ENCODE measurements at places on chromosomes 12 and 14.

- no peak for DNase-seq
Observed at GRCh38 chr12:128531170-128531569, 264.2 kb downstream of the TMEM132C start.

DNA sequence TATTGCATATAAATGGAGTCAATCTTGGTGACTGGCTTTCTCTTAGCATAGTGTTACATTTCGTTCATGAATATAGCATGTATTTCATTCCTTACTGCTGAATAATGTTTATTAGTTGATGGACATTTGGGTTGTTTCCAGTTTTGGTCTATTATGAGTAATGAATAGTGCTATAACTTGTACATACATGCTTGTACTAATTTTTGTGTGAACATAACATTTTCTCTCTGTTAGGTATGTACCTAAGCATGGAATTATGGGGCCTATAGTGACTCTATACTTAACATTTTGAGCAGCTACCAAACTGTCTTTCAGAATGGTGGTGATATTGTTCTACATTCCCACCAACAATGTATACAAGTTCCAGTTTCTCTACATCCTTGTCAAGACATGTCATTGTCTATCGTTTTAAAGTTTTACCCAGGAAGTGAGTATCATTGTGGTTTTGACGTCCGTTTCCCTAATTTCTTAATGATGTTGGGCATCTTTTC lies 23.1 kb downstream of the ATP2A2 start:
- no peak for DNase-seq

DNA sequence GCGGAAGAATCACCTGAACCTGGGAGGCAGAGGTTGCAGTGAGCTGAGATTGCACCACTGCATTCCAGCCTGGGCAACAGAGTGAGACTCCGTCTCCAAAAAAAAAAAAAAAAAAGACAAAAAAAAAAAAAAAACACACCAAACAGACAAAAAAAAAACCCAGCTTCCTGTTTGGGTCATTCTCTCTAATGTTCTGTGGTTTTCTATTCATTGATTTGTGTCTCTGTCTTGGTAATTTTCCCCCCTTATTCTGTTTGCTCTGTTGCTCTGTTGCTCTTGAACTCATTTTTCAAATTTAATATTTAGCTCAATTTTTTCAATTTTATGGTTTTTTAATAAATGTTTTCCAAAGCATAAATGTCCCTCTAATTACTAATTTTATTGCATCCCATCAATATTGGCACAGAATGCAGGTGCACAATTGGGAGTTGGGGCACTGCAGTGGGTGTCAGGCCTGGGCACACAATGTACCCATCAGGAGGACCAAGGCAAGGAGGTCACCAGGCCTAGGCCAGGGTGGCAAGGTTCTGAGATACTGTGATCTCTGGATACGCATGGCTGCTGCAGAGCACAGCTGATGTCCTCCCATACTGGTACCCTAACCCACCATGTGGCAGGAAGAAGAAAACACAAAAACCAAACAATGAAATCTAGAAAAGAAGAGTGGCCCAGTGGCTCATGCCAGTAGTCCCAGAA lies 8.0 kb upstream of the GNPTAB start:
- no peak for DNase-seq

DNA sequence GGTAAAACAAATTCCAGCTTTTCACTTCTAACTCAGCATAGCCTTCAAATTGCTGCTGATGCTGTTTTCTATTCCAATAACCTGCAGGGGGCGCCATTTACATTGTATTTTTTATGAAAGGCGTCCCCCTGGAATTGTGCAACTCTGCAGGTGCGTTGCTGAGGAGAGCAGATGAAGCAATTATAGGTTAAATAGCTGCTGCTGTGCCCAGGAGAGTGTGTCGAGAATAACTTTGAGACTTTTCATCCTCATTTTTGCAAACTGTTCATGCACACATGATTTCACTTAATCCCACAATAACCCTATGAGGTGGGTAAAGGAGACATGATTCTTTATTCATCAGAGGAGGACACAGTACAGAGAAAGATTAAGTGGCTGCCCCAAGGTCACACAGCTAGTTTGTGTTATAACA lies 75.7 kb downstream of the MYRFL start:
- DNase-seq: peak; percentile 72

DNA sequence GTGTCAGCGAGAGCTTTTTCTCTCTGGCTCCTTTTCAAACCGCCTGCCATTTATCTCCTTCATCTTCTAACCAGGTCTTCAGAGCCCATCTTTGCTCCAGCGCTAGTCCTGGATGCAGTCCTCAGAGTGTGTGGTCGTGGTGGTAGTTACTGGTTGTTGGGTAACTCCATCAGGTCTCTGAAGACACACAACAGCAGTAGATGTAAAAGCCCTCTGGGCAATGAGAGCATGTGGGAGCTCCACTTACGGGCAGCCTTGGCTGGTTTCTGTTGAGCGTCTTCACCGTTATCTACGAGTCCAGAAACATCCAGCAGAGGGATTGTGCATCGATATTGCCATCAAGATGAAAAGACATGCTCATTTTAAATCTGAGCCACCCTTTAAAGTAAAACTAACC lies 61.2 kb downstream of the FBXL14 start:
- peak; percentile 53 for DNase-seq

DNA sequence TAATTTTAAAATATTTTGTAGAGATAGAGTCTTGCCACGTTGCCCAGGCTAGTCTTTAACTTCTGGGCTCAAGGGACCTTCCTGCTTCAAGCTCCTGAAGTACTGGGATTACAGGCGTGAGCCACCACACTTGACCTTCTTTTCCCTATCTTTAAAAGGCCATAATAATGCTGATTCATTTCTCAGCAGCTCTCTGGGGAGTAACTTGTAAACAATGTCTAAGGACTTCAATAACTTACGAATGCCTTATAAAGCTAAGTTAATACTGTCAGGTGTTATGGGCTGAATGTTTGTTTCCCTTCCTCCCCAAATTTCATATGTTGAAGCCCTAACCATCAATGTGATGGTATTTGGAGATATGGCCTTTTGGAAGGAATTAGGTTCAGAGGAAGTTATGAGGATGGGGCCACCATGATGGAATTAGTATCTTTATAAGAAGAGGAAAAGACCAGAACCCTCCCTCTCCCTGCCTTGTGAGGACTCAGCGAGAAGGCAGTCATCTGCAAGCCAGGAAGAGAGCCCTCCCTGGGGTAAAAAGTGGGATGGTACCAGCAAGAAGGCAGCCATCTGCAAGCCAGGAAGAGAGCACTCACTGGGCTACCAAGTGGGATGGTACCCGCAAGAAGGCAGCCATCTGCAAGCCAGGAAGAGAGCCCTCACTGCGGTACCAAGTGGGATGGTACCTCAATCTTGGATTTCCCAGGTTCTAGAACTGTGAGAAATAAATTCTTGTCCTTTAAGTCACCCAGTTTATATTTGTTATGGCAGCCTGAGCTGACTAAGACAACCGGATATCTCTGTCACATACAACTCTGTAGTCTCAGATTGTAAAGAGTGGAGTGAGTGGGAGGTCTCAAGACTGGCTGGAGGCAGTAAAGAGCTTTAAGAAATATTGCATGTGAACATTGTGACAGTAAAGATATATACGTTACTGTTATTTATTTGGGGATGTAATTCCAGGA lies 16.3 kb upstream of the YBX3 start:
- no peak for DNase-seq

DNA sequence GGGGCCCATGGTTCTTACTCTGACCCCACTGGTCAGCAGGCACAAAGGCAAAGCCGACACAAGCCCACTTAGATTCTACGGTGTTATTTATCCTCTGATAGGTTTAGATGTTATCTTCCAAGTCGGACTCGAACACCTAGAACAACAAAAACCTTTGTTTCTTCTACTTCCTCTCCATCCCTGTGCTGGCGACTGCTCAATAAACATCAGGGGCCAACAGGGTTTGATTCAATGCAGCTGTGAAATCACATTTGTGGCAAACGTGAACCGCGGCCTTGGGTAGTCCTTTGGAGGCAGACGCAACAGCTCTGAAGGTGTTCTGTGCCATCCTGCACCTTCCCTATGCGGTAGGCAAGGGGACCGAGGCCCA lies 87.2 kb downstream of the CHGA start:
- no peak for DNase-seq

DNA sequence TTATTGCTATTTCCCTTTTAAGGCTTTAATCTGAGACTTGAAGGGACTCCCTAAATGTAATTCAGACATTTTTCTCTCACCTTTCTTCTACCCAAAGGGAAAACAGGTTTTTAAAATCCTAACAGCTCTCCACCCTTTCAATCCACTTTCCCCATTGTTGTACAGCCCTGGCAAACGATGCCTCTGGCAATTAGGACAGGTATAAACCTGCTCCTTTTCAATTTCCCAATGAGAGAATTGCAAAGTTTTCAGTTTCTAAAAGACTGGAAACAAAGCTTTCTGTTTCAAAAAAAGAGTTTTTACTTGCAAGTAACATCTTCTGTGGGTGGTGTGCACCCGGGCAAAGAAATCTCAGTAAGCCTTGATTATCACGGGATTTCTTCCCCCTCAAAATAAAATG lies 131.2 kb downstream of the HMGA2 start:
- DNase-seq: no peak

GRCh38 chr12:98973395-98973794 lies 328.3 kb downstream of the APAF1 start:
- no peak for DNase-seq

DNA sequence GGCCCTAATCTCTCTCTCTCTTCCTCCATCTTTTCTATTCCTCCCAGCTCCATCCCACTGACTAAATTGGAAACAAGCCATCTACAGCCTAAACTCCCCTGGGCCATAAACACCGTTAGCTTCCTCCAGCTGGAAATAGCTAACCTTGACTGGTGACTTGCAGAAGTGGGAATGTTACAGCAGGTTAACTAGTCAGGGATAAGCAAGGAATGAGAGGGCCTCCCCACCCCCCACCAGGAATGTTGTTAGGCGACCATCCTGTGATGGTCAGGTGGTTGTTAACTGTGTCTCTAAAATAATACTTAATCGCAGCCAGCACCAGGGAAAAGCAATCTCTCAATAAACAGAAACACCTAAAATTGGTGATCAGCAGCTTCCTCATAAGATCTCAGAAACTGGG lies 40.8 kb downstream of the MIS18BP1 start:
- DNase-seq: no peak

DNA sequence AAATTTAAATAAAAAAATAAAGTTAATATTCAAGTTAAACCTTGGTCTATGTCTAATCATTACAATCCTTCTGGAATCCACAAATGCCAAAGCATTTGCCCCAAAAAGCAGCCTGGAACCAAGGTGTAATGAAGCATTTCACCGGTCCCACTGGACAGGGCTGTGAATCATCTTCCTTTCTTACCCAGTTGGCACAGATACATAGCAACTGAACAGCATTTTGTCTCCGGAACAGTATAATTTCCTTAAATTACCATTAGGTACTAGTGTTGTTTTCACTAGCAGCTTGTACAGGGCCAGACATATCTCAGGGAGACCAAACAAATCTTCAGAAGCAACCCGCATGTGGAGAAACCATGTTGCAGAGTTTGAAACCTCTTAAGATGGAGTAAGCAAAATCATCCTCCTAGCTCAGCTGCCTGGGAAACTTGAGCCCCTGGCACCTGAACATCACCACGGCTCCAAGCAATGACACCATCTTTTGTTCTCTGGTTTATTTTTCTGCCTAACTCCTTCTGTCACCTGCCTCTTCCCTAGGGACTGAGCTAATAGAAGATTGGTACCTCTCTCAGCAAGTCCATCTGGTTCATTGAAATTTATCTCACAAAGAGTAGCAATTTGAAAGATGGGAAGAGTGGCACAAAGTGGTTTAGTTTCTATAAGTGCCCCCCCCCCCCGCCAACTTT lies 17.9 kb upstream of the MDM1 start:
- no peak for DNase-seq

DNA sequence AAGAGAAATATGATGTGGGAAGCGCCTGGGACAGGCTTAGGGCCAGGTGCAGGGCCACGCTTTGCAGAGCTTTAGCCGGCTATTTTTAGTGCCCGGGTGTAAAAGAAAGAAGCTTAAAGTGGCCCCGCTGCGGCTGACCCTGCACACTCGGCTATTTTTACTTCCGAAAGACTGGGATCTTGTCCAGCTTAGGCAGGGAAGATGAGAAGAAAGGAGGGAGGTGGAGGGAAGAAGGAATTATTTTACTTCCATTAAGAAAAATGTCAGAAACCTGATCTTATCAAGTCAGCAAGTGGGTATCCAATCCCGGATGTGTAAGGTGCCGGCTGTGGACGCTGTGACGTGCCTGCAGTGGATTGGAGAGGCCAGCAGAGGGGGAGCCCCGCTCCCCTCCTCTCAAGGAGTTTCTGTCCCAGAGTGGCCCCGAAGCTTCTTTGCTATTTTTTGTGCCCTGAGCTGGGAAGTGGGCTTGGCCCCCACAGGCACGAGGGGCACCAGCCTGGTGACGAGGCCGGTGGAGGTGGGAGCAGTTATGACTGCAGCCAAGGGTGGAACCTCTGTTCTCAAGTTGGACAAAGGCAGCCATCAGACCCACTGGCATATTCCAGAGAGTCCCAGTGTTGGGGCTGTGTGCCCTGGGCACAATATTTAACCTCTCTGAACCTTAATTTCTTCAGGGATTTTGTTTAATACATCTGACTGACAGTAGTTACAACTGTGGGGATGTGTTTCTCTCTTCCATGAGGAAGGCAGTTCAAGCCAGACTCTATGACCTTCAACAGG lies 97.7 kb downstream of the ESRRB start:
- no peak for DNase-seq

GRCh38 chr12:50746431-50746830 lies 17.5 kb upstream of the ATF1 start:
- DNase-seq: no peak

GRCh38 chr14:102389246-102389645 lies 26.5 kb downstream of the TECPR2 start:
- no peak for DNase-seq

DNA sequence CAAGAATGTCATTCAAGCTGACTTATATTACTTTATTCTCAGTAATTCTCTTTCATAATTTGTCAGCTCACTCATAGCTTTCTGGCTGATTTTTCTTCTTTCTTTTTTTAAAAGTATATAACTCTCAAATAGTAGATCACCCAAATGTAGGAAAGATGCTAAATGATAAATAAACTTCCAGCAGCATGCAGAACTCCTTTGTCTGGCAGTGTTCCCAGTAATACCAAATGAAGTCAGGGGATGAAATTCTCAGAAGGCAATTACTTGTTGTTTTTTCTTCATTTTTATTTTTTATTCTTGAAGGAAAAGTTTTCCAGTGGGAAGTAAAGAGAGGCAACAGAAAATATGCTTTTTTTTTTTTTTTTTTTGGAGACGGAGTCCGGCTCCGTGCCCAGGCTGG lies 133.3 kb upstream of the SLCO1C1 start:
- no peak for DNase-seq

- no peak for DNase-seq
Observed at GRCh38 chr12:86513226-86513625, 257.0 kb upstream of the MGAT4C start.

DNA sequence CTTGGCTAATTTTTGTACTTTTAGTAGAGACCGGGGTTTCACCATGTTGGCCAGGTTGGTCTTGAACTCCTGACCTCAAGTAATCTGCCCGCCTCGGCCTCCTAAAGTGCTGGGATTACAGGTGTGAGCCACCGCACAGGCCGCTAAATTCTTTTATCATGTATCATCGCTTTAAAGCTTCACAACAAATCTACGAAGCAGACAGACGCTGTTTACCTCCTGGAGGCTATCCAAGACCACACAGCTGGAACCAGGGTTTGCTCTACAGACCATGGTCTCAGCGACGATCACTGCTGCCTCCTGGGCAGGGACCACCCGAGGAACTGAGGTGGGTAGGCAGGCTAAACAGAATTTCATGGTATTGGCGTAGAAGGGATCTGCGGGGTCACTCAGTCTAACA lies 27.2 kb downstream of the KRT80 start:
- DNase-seq: no peak

Data from activated T-cell treated with anti-CD3 and anti-CD28 coated beads, Interleukin-2, amount 50 U/mL, for 48 hours (primary cell).